A549 treated with dexamethasone at 1 μM for 4 hours (cell line): ENCODE measurements at places on chromosomes 1 and 21. TPM values are rescaled to one million over a fixed set of nuclear protein-coding genes. Genes with fewer than 3 reads are reported as not detected.

LAMC2 gene
- total RNA-seq = 16.0 to 21.3 TPM (median 17.9 TPM) in 5 replicates

ZBTB18 gene
- 3.8 to 5.0 TPM (median 4.3 TPM) in 5 replicates for total RNA-seq

OLFML2B gene
- 0.33 to 0.68 TPM (median 0.51 TPM) in 5 replicates for total RNA-seq

GUCA2A gene
- not detected in 5 replicates for total RNA-seq

MACO1 gene
- total RNA-seq = 9.3 to 10.8 TPM (median 10.4 TPM) in 5 replicates

S100A3 gene
- 120 to 134 TPM (median 130 TPM) in 5 replicates for total RNA-seq

ASCL5 gene
- total RNA-seq = 0.09 to 0.13 TPM (median 0.11 TPM) in 5 replicates

RGS5 gene
- total RNA-seq = 0.93 to 2.0 TPM (median 1.5 TPM) in 5 replicates

GGPS1 gene
- 19.4 to 25.4 TPM (median 20.3 TPM) in 5 replicates for total RNA-seq

NES gene
- 1.3 TPM in 5 replicates for total RNA-seq

NKAIN1 gene
- 1.0 to 1.4 TPM (median 1.1 TPM) in 5 replicates for total RNA-seq
